GM13977 (cell line): ENCODE measurements at places on chromosomes 4 and X.

- DNase-seq: no peak
Observed at GRCh38 chr4:185346975-185347601, 48.6 kb downstream of the LRP2BP start.

DNA sequence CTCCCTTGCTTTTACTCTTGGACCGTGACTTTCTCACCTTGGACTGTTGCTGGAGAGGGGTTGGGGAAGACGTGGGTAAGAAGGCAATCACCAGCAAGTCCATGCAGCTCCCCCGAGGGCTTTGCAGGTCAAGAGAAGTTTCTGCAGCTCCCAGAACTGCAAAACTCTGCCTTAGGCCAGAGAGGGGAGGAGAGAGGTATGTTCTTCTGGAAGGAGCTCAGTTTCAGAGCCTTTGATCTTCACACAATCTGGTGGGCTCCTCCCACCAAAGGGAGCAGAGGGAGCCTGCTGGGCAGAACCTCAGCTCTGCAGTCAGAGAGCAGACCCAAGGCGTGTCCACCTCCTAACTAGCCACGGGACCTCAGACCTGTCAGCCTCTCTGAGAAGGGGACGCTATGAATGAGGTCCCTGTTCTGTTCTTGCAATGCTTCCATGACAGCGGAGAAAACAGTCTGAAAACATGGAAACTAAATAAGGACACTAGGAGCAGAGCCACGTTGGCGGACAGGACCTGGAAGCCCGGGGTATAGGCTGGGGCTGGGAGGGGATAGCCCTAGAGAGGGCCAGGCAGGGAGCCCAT, 92.8 kb downstream of the EVC2 start:
- DNase-seq: no peak

- no peak for DNase-seq
Observed at GRCh38 chrX:23752740-23753415, 9.8 kb upstream of the ACOT9 start.

DNA sequence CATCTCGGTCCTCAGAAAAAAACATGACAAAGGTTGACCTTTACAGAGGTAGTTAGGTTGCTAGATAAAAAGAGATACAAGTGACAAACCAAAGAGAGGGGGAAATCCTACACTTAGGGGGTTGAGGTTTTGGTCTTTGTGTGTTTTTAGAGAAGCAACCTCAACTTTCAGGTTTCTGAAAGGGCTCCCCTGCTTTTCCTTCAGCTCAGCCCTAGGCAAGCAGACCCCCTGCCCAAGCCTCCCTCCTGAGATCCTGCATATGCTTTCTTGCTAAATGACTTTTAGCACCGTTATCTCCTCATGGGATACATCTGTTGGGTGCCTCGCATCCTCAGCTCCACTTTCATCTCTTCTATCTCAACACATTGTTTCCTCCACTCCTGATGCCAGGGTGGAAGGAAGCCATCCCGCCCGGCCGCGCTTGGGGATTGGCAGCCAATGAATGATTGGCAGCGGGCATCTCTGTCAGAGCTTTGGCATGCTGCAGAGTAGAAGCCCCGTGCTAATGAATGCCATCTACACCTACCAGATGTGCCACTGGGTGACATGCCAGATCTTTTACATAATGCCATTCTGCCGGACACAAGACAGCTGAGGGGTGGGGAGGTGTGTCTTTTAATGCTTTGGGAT, 15.0 kb upstream of the PRDM8 start:
- DNase-seq: peak; percentile 44
